ENCODE measurements at places on chromosomes 13 and 19.

GRCh38 chr13:76982061-76982460 is 9.8 kb upstream of the CLN5 start:
- no peak for DNase-seq

DNA sequence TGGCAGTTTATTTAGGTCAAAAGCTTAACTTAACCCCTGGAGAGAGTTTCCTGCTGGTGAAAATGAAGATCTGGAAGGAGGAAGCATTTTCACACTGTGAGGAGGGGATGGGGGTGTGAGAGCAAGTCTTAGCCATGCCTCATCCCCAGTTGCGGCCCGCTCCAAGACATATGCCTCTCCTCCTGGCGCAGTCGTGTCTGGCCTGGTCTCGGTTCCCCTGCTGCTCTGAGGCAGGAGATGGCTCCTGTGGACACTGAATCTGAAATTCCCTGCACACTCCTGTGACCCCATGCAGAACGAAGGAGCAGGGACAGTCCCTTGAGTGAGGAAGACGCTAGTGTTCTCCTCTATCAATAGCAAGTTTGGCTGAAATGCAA is 360 bp upstream of the ZNF69 start:
- DNase-seq: no peak

DNA sequence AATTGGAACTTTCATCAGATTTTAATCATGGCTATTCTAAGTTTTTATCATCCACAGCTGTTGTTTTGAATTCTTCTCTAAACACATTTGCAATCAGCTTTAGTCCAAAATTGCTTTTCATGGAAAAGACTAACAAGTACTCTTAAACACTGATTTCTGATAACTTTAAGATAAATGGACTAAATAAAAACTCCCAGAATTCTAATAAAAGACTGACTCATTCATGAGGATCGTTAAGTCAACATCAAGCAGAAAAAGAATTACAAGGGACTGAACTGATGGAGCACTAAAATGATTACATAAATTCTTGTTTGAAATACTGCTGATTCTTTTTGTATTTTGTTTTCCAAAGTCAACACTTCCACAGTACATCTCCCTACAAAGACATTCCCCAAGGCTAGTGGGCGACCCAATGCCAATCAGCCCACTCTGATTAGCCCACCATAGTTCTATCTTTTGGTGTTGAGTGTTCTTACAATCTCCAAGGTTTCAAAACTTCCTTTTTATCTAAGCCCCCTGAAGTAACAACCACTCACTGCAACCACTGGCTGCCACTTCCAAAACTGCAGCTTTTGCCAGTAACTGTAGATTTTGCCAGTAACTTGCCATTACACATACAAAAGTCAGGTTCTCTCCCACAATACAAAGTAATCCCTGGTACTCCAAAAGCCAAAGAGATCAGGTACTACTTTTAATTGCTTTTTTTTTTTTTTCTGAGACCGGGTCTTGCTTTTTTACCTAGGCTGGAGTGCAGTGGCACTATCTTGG is 14.0 kb upstream of the NAA16 start:
- no peak for DNase-seq

- DNase-seq: peak; percentile 12
Observed at GRCh38 chr13:44470638-44471562, 97.3 kb downstream of the SERP2 start.

DNA sequence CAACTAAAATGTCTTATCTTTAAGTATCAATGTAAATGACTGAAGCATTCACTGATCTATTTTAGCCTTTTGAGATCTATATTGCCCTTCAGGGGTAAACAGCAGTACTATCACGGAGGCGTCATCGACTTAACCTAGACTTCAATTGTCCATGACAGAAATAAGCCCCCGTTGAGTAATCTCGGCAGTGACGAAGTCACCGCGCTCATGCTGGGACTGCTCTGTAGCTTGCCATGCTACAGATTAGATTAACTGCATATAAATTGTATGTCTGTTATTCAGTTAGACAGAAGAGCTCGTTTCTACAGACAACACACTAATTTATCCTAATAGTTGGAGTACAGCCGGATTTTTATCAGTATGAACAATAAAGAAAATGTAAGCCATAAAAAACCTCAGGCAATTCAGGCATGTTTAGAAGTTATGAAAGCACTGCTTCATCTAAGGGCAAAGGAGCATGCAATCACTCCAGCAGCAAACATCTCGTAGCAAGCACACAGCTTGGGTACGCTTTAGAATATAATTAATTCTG is 56.6 kb downstream of the TUBGCP3 start:
- DNase-seq: no peak

- DNase-seq: no peak
Observed at GRCh38 chr13:90908792-90909191, 438.7 kb upstream of the MIR17HG start.

DNA sequence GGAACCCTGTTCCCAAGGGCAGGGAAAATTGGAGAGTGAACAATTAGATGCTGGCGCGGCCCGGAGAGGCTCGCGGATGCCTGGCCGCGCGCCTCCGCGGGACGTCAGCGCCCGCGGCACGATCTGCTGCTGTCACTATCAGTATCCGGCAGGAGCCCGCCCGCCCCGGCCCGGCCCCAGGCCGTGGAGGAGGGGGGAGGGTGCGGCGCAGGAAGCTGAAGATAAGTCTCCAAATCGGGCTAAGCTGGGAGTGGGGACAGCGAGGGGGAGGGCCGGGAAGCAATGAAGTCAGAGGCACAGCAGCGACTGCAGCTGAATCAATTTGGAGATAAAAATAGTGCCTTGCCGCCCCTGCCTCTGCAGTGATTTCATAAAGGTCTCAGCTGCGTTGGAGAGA is 441.5 kb upstream of the KLF12 start:
- DNase-seq: no peak

- no peak for DNase-seq
Observed at GRCh38 chr19:56955637-56956216, 115.2 kb upstream of the PEG3 start.

- DNase-seq: no peak
Observed at GRCh38 chr13:40597735-40598365, 68.6 kb downstream of the FOXO1 start.
